ENCODE measurements at places on chromosomes 4 and X.

- DNase-seq = no peak
These were observed 1322.0 kb downstream of the ARAP2 start for GRCh38 chr4:34922325-34922724.

- DNase-seq = no peak
These were observed 38.4 kb downstream of the SAGE1 start for GRCh38 chrX:135931644-135932487.

- no peak for DNase-seq
These were observed 229.8 kb downstream of the DKK2 start for GRCh38 chr4:106806158-106806797.

DNA sequence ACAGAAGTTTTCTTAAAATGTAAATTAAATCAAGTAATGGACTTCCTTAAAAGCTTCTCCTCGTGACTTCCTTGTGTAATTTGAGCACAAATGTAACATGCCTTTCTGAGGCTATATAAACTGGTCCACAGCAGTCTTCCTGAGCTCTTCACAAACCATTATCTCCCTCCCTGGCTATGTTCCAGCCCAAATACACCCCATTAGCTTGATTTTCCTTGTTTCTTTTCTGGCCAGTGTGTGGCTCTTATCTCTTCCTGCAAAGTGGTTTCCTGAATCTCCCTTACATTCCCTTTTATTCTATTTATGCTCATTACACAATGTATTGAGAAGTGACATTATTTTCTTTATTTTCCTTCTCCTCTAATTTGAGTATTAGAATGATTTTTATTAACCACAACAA is 1085.3 kb upstream of the PCDH10 start:
- no peak for DNase-seq

DNA sequence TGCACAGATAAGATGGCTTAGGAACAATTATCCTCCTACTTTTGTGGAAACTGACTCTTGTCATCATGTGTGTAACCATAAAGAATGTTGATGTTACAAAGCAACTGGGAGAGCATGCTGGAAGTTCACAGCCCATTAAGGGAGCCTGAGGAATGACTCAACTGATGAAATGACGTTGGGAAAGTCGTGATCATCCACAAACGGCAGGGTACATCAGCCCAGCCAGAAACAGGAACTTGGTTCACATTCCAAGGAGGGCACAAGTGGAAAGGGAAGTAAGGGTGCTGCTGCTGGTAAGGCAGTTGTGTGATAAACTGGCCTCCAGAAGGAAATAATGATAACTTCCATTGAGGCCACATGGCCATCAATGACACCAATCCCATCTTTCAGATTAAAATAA is 6.7 kb downstream of the TEC start:
- DNase-seq = no peak

DNA sequence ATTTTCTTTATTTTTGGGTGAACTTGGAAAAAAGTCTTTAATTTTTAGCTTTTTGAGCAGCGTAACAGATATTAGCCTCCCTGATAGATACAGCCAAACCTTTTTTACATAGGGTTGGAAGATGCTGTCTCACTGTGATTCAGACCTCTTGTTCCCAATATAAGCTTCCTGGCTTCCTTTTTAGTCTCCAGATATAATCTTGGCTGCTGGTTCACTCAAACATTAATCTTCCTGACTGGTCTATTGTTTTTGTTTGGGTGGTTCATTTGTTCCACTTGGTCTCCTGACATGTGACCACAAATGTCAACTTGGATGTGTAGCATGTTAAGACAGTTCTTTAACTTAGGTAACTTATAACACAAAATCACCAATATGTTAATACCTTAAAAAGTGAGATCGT is 23.0 kb downstream of the RPA4 start:
- no peak for DNase-seq

DNA sequence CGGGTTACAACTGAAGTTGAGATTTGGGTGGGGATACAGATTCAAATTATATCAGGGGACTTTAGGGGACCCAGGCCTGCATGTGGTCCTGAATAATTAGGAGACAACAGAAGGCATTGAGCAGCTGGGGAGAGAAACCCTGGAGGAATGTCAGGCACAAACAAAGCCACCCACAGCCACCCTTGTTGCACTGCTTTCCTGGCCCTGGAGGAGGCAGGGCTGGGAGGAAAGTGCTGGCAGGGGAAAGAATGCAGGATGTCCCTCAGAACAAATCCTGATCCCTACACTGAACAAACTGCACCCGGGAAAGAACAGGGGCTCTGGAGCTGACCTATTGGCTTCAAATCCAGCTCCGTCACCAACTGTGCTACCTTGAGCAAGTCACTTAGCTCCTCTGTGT is 214.1 kb upstream of the ATP6AP2 start:
- no peak for DNase-seq

- no peak for DNase-seq
These were observed 48.3 kb downstream of the ATXN3L start for GRCh38 chrX:13271511-13271910.

GRCh38 chr4:86522349-86522748 is 71.8 kb upstream of the PTPN13 start:
- no peak for DNase-seq

DNA sequence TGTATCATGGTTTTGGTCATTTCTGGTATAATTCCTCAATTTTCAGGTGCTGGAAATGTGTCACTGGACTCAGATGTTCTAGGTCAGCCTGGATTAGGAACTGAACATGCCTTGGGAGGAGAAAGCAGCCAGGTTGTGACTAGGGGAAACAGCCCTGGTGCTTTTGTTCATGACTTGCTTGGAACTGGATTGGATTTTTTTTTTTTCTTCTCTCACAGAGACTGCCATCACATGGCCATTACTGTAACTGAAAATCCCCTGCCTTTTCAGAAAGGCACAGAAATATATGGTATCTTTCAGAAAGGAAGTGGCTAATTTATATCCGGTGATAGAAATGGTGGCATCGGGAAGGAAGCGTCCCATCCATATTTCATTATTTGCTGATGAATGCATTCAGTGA is 34.6 kb downstream of the SEPTIN11 start:
- DNase-seq = no peak

GRCh38 chr4:577499-578450 is 1.7 kb upstream of the TMEM271 start:
- DNase-seq = no peak

DNA sequence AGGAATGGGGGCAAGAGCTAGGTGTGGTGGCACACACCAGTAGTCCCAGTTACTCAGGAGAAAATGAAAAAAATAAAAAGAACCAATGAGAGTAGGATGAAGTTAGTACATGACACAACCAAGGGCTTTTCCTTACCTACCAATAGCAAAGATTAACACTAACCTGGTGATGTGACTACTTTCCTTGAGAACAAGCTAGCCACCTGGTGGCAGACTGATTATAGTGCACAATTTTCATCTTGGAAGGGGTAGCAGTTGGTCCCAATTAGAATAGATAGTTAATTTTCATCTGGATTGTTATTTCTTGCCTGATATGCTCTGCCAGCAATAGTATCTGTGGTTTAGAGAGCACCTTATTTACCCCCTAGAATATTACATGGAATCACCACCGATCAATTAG is 1216.8 kb upstream of the PABPC4L start:
- DNase-seq = no peak

DNA sequence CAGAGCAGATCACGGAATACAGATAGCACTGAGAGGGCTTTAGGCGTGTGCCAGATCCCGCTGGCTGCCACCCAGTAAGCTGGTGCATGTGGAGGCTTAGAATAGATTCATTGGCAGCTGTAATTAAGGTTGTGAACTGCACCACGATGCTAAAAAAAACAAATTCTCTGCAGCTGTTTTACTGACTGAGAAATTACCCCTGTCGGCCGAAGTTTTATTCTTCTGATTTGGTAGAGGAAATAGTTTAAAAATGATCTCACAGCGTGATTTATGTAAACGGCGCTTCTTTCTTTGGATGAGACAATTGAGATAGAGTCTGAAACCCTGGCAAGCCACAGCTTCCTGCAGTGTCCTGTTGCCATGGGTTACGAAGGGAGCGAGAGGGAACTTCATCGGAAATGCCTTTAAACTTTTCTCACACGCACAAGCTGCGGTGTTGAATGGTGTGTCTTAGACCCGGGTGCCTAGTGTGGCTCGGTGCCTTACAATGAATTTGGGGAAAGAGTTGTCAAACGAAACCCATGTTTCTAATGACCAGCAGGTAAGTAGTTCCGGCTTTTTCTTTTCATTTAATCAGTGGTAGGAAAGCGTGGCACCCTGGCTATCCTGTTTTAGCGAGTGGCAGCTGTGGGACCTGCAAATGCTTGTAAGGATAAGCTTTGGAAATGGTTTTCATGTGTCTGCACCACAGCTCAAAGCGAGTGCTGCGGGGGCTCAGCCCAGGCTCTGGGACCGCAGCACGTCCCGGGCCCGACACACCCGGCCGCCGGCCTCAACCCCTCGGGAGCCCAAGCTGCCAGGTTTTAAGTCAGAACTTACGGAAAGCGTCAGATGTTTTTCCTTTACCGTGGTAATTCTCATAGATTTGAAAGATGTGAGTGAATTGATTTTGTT is 71.7 kb upstream of the HGFAC start:
- no peak for DNase-seq

- DNase-seq = no peak
These were observed 48.6 kb downstream of the PDGFRA start for GRCh38 chr4:54277691-54278090.

DNA sequence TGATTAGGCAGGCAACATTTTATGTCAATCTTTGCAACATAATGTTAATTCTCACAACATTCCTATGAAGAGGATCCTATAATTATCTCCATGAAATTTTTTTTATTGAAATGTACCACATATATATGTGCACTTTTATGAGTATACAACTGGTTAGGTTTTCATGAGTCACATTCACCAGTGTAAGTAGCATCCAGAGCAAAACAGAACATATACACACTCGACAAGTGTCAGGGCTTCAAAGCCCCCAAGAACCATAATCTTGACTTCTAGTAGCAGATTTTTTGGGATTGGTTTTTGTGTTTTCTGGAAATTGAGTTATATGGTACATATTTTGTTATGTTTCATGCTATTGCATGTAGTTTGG is 62.4 kb downstream of the ARHGAP10 start:
- no peak for DNase-seq

GRCh38 chrX:10124506-10125247 is 32.1 kb upstream of the CLCN4 start:
- no peak for DNase-seq

- DNase-seq = no peak
These were observed 32.3 kb downstream of the SH3RF1 start for GRCh38 chr4:169238445-169238844.

- no peak for DNase-seq
These were observed 54.5 kb downstream of the TAF1 start for GRCh38 chrX:71420686-71421085.

- DNase-seq = no peak
These were observed 4.4 kb downstream of the RBM3 start for GRCh38 chrX:48578661-48579128.

DNA sequence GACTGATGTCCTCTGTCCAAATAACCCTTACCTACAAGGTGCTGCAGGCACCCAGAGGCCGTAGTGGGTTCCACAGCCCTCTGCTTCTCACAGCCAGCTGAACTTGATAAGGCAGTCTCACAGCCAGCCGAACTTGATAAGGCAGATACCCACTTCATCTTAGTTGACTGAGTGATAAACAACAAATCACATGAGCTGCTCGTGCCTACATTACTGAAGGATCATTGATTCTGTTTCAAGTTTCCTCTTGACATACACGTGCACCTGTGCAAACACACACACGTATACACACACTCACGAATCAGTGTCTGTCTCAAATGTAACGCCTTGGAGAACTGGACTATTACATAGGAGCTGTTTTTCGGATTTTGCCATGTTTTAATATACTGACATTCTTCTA is 276.3 kb downstream of the DCTD start:
- DNase-seq = no peak

GRCh38 chrX:12961196-12961718 is 13.7 kb upstream of the TMSB4X start:
- DNase-seq = no peak

- no peak for DNase-seq
These were observed 227.5 kb downstream of the MGST2 start for GRCh38 chr4:139892973-139893736.

- DNase-seq = no peak
These were observed 1008.5 kb upstream of the LCORL start for GRCh38 chr4:19030048-19030447.

- DNase-seq = no peak
These were observed 1.6 kb downstream of the CASK start for GRCh38 chrX:41921492-41922430.

DNA sequence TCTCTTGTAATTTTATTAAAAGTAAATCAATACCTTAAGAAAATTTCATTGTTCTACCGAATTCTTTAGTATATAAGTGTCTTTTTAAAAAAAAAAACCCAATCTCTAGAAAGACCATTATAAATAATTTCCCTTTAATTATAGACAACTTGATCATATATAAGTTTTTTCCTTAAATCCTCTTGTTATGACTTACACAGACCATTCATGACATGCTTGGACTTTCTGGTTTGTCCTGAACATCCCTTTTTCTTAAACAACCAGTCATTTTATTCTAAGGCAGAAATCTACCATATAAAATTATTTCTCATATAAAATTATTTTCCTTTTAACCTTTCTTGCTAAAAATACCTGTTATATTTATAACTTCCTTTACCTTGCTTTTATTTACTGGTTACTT is 15.4 kb upstream of the FHDC1 start:
- no peak for DNase-seq

- no peak for DNase-seq
These were observed 227.0 kb downstream of the CPE start for GRCh38 chr4:165605811-165606210.

GRCh38 chr4:24632011-24632410 is 47.7 kb upstream of the DHX15 start:
- DNase-seq = no peak

DNA sequence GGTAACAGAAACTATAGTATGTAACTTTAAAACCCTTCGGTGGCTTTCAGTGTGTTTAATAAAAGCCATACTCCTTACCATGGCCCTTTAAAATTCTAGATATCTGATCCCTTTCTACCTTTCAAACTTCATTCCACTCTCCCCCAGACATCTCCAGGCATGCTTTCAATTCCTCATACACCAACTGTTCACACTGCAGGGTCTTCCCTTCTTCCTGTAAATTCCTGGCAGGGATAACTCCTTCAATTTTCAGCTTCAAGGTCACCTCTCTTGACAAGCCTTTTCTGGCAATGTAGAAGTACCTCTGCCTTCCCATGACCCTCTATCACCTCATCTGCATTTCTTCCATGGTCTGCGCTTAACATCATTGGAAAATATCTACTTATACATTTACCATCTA is 60.8 kb downstream of the WDFY3 start:
- DNase-seq = no peak

GRCh38 chrX:15605226-15605625 is 4.5 kb upstream of the ACE2 start:
- DNase-seq = no peak

- no peak for DNase-seq
These were observed 645.7 kb downstream of the TLL1 start for GRCh38 chr4:166518776-166519175.

- DNase-seq = no peak
These were observed 97.0 kb upstream of the LNX1 start for GRCh38 chr4:53688186-53688790.

DNA sequence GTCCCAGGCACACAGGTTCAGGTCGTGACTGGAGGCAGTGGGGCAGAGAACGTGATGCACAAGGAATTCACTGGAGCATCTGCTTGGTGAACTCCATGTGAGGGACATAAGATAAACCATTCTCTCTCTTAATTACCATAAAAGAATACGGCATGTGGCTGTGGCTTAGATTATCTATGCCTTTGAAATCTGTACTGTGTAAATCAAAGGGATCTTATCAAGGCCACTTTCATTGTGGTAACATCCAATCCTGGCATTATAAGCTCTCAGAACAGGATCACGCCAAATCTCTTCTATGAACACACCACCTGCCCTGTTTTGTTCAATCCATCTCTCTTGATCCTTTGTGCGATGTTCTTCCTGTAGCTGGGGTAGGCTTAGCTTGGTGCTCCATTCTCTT is 192.3 kb downstream of the SPATA18 start:
- no peak for DNase-seq
